ENCODE measurements at places on chromosomes 13 and 19.

DNA sequence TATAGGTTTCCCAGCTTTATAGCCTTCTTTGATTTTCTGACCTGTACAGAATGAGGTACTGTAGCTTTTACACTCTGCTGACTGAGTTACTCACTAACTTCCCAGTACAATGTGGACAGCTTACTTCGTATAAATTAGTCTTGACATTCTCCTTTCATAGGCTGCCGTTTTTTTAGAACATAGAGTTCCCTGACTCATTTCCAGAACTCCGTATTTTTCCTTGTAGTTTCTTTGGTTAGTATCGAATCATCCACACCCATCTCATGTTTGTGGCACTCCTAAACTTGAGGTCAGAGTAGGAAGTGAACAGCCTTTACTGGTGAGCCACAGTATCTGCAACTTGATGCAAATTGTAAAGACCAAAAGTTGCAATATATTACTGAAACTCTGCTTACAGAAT lies 303.9 kb downstream of the SLITRK5 start:
- no peak for DNase-seq

DNA sequence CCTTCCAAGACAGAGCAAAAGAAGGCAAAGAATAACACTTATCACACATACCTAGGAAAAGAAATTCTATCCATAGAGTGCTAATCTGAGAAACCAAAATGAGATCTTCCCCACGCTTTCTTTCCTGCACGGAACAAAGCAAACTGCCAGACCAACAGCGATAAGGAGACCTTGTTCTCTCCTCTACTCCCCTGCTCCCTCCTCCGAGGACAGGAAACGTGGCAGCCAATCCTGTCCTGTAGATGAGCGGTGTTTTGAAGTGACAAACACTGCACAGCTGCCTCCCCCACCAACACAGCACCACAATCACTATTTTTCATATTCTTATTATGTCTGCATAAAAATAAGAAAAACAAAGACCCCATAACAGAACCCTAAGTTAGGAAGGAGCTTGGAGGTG lies 113.9 kb upstream of the IRS2 start:
- no peak for DNase-seq

- DNase-seq, result no peak
These were observed 1569.4 kb upstream of the PRR20A start for GRCh38 chr13:55571237-55571867.

GRCh38 chr13:71242201-71242600 lies 624.8 kb downstream of the DACH1 start:
- no peak for DNase-seq

- no peak for DNase-seq
These were observed 3.7 kb upstream of the NOP53 start for GRCh38 chr19:47741544-47742140.

- DNase-seq, result no peak
These were observed 21.2 kb upstream of the C13orf46 start for GRCh38 chr13:113995051-113995601.

Measured in cortex of kidney (tissue), 1 donor.